Myocyte (in vitro differentiated cells): ENCODE measurements at places on chromosomes 7 and 10. TPM values are rescaled to one million over a fixed set of nuclear protein-coding genes. Genes with fewer than 3 reads are reported as not detected.

Gene SORBS1
- 42.4 and 112 TPM in 2 replicates for total RNA-seq

Gene EBF3
- total RNA-seq, result 21.9 and 32.2 TPM in 2 replicates

Gene LFNG
- 6.8 and 10.8 TPM in 2 replicates for total RNA-seq

Gene RAB19
- not detected in 2 replicates for total RNA-seq

Gene STAG3
- 0.31 TPM in 1 of 2 replicates, not detected in the other for total RNA-seq

Gene PNLIPRP3
- total RNA-seq, result 0.56 and 0.99 TPM in 2 replicates

Gene DHTKD1
- 15.0 and 20.5 TPM in 2 replicates for total RNA-seq

Gene MRPS24
- total RNA-seq, result 173 and 200 TPM in 2 replicates

Gene INMT
- total RNA-seq, result 3.7 and 5.4 TPM in 2 replicates

Gene COL28A1
- total RNA-seq, result 0.88 and 2.2 TPM in 2 replicates

Gene SLC26A5
- not detected in 2 replicates for total RNA-seq

Gene NEUROG3
- 0.27 TPM in 1 of 2 replicates, not detected in the other for total RNA-seq

Gene CALHM3
- not detected in 2 replicates for total RNA-seq

Gene TAS2R3
- 0.78 TPM in 1 of 2 replicates, not detected in the other for total RNA-seq

Gene PRTFDC1
- total RNA-seq, result 0.29 and 0.52 TPM in 2 replicates

Gene VPS37D
- total RNA-seq, result 5.7 and 6.1 TPM in 2 replicates
